Common myeloid progenitor, CD34-positive (primary cell): ENCODE measurements at places on chromosomes 11 and 22.

DNA sequence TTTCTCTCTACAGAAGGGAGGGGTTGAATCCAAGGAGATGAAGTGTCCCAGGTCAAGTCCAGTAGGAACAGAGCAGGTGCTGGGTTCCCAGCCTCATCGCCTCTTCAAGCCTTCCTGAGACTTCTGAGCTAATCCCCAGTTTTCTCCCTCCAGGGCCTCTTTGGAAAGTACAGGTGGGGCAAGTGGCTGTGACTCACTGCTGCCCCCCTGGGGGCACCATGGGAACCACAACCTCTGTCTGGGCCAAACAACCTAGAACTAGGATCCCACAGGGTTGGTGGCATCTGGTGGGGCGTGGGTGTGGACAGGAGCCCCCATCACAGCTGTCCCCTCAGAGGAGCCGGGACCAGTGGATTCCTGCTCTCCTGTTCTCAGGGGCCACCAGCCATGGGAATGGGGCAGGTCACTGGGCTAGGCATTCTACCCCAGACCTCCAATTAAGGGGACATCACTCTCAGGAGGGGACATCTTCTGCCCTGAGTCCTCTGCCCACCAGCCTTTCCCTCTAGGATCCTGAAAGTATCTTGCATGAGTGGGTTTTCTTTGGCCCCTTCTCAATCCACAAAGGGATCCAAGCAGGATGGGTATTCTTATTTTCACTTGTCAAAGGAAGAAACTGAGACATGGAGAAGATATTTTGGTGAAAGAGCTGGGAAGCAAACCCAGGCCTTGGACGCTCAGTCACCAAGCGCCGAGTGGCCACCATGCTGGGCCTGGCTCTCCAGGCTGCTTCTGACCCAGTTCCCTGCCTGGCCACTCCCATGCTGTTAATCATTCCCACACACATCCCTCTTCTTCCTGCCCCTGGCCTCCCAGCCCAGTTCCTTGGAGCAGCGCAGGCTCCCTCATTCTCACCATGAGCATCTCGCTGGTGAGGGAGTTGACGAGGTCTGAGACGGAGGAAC lies 23.8 kb downstream of the LRRC10B start:
- DNase-seq: peak; percentile 59

- DNase-seq: no peak
These were observed 35.9 kb upstream of the TRIM29 start for GRCh38 chr11:120173807-120174206.

GRCh38 chr22:17562906-17563870 lies at the start of gene SLC25A18:
Gene SLC25A18, plus strand, starts transcription at chr22:17563498. Its CDS starts 16,447 bp downstream, at chr22:17579945.
- DNase-seq: no peak

- DNase-seq: peak; percentile 65
These were observed 32.9 kb upstream of the SMIM38 start for GRCh38 chr11:69122630-69123431.

- DNase-seq: no peak
These were observed 28.8 kb upstream of the SYT13 start for GRCh38 chr11:45314900-45315299.

DNA sequence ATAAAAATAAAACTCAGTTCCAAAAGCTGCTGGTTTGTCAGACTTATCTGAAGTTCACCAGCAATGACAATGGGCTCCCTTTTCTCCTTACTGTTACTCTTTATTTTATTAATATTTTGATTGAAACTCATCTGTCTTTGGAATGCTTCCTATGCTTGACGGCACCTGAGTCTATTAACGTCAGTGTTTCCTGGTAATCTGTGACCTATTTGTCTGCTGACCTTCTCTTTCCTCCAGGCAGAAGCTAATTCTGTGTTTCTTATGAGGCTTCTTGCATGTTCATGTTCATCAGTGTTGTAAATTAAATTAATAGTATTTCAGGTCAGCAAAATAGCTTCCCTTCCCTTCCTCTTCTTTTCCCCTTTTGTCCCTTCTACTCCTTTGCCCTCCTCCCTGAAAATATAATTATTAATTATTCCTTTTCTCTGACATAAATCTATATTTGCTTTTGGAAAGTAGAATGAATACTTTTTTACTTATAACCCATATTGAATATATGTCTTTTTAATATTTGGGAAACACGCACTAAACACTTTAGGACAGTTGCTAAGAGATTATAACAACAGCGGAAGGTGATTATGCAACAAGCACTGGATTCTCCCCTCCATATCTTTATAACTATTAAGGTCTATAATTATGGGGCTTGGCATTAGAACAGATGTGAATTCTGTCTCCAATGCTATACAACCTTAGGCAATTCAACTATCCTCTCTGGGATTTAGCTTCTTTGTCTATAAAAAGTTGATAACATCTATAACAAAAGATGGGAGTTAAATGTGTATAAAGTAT lies 32.1 kb upstream of the PCF11 start:
- no peak for DNase-seq

DNA sequence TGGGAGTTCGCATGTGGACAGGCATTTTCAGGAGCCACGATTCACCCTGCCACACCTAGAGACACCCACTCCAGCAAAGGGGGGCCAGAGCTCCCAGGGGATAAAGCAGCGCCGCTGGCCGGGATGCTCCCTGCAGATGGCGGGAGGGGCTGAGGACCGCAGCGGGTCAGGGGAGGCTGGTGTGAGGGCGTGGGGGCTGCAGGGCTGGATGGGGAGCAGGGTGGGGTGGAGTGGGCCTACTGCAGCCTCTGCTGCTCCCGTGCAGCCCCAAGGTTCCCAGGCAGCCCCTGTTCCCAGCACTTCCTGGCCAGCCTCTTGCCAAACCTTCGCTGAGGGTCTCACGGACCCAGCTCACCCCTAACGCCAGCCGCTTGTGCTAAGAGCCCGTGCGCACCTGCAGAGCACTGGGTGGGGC lies 13.0 kb downstream of the MUC5B start:
- DNase-seq: no peak

- DNase-seq: no peak
These were observed 20.2 kb downstream of the LMO1 start for GRCh38 chr11:8243458-8243857.

DNA sequence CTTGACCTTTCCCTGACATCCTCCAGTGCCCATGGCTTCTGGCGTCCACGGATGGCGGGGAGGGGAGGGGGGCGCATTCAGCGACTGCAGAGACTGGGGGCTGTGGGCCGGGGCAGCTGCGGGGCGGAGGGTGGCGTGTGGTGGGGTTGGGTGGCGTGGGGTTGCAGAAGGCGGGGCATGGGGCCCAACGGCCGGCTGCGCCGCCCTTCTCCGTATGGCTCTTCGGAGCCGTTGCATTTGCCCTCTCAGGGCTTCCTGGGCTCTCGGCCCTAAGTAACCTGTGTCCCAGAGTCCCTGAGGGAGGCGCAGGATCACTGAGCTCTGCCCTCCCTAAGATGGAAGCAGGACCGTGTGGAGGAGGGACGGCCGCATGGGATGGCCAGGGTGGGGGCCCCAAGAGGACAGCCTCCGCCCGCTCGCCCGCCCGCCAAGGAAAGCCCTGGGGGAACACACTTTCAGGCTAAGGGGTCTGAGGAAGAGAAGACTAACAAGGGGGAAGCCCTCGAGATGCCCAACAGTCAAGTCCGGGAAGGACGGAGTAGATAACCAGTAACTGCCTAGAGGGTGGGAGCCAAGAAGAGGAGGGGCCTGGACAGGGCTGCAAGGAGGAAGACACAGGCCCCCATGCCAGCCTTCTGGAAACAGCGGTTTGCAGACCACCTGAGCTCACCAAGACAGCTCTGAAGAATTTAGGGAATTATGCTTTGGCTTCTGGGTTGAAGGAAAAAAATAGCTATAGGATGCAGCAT lies 9.2 kb upstream of the AIFM3 start:
- DNase-seq: peak; percentile 31

DNA sequence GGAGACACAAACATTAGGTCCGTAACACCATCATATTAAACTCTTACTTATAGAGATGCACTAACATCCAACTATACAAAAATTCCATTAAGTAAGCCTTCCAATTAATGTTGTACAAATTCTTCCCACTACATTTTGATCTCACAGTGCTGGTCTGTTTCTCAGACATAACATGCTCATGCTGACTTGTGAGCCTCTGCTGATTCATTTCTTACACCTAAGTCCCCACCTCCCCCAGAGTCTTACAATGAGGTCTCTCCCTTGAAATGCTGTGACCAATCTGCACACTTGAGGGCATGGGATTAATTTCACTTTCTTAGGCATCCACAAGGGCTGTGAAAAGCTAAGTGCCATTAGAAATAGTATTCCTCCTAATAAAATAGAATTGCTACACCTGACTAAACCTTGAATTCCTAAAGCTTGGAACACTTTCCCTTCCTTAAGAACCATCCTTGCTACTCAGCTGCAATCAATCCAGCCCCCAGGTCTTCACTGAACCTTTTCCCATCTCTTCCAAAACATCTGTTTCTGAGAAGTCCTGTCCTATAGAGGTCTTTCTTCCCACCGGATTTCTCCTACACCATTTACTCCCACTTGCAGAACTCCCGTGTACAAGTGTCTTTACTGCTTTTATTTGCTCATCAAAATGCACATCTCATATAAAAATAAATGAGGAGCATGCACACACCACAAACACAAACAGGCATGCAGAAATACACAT lies 2.0 kb downstream of the HBG1 start:
- no peak for DNase-seq

DNA sequence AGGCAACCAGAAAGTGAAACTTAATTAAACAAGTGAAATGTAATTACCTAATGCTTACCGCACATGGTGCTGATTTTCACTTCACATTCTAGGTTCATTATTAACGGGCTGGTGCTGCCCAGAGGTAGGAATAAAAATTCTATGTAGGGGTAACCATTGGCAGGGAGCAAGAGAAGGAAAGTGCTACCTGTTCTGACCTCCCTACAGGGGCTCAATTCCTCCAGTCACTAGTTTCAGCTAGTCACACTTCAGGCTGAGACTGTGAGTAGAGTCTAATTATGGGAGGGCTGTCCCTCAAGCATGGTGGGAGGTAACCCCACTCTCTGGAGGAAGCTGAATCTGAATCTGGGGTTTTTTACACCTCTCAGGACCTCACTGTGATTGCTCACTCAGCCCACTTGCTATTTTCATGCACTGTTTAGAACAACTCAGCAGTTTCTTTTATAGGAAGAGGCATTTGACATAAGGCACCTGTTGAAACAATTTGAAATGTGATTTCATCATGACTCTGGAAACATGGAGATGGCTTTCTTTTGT lies 75.4 kb downstream of the MAML2 start:
- peak; percentile 63 for DNase-seq

DNA sequence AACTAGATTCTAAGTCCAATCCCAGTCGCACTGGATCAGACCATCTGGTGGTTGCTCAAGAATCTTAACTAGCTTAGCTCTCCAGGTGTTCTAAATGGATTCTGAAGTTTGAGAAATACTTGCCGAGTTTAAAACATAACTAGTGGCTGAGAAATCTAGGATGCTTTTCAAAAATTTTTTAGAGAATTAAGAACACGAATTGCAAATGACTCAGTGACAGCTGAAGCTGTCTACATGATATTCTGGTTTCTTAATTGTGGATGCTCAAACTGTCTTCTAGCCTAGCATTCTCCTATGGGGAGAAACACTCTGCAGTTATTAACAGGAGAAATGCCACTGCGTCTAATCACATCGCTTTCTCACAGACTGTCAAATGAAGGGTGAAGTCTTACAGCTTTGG lies 20.2 kb upstream of the TP53AIP1 start:
- no peak for DNase-seq

DNA sequence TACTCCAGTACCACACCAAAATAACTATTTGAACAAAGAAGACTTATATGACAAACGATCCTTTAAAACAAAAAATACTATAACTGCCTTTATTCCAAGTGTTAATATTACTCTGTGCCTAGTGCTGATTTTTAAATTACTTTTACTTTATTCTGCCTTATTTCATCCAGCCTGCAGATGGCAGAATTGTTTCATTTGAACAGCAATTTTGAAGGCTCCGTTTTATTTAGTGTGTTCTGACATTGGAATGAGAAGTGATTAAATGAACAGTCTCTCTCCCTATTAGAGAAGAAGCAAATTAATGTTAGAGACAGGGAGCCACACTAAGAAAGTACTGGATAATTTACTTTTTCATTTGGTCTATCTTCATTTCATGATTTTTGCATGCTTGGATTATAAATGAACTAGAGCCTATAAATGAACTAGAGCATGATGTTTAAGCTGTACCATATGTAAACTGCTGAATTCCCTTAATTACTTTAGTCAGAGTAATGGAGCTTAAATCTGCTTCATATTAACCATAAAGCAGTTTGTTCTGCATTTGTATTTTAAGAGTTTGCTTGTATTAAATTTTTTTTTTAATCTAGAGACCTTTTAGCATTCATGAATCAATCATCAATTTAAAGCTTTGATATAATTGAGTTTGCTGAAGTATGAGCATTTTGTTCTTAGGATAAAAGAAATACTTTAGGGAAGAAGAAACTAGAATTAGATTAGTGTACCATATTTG lies 9.8 kb downstream of the PDHX start:
- DNase-seq: peak; percentile 62

DNA sequence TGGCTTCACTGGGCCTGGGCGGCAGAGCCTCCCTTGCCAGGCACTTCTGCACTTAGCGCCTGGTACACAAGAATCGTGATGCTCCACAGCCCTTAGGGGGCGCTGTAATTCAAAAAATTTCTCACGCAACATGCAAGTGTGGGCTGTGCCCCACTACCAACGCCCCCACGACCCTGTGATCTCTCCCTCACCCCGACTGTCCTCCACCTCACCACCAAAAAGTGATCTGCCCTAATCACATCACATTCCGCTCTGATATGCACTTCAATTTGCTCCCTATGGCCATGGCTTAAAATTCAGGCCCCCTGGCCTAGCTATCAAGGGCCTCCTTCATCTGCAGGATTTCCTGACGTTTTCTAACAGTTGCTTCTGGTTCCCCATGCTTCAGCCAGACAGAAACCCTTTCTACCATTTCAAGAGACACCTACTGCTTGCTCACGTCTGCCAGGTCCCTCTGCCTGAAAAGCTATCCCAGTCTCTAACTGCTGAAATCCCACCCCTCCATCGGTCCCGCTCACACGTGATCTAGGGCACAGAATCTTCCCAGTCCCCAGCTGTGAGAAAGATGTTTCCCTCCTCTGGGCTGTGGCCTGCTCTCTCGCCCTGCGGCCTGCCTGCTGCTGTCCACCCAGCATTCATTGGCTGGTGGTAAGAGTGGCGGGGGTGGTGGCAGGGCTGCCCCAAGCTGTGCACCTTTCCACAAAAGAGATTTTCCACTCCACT lies 27.9 kb upstream of the LRRC32 start:
- DNase-seq: peak; percentile 41

DNA sequence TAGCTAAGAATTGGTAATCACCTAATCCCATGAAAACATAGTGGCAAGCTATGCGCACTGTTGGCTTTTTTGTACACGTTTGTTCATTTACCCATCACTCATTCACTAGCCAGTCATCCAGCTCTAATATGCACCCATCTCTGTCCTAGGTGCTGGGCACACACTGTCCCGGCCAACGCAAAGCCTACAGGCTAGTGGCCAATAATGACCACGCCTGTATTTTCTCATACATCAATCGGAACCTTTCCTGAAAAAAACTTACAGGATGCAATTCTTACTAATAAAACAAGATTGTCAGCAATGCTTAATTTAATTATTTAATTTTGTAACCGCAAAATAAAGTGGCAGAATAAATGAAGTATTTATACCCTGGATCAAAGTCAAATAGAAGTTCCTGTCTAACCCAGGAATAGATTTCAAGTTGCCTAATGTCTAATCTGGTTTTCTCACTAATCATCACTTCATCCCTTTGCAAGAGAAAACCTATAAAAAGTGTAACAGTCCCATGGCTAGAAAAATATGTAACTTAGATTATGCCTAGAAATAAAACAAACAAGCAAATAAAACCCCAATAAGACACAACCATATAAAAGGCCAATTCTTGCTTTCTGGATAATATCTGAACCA lies 143.3 kb upstream of the BLID start:
- DNase-seq: no peak
